Cortex of kidney (tissue), 1 donor: ENCODE measurements at places on chromosomes 3 and 15.

DNA sequence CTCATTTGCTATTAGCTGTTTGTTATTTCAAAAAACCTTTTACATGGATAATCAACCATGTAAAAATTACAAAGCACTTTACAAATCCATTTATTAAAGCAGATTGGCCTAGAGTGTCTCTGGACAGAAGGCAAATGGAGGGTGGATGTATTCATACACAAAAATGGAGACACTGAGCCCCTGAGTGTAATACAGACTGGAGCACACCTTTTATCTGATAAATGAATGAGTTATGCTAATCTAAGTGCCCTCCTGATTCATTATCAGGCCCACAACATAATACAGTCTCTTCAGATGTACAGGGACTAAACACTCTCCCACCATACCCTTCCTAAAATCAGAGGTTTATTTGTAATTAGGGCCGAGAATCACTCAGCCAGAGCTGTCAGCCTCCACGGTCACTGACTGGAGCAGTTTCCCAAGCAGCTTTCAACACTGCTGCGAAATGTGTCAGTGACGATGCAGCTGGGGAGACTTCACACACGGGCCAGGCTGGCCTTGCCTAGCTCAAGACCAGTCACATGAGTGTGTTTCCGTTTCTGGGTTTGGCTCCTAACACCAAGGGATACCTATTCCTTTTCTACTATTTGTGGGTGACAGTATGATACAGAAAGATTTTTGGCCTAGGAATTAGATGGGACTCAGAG, 271.8 kb downstream of the ZIC1 start:
- DNase-seq = no peak

- no peak for DNase-seq
These were observed 36.8 kb downstream of the TLE3 start for GRCh38 chr15:70060993-70061305.

GRCh38 chr3:48404440-48405342, 25.2 kb downstream of the PLXNB1 start:
- no peak for DNase-seq

DNA sequence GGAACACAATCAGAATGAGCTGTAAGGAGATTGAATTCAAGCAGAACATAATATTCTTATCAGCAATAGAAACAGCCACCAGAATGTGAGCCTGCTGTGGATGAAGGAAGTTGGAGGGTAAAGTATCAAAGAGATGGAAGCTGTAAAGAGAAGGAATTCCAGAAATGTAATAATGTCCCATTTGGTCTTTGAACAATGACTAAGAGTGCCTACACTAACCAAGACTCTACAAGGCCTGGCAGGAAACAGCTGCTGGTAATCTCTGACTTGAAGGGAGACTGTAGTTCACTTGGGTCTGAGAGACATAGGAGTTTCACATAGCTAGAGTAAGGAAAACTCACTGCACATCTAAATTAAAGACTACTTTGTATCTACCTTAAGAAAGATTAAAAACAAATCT, 1176.0 kb upstream of the ALCAM start:
- no peak for DNase-seq

GRCh38 chr3:124364317-124365020, 365.8 kb upstream of the UMPS start:
- no peak for DNase-seq

DNA sequence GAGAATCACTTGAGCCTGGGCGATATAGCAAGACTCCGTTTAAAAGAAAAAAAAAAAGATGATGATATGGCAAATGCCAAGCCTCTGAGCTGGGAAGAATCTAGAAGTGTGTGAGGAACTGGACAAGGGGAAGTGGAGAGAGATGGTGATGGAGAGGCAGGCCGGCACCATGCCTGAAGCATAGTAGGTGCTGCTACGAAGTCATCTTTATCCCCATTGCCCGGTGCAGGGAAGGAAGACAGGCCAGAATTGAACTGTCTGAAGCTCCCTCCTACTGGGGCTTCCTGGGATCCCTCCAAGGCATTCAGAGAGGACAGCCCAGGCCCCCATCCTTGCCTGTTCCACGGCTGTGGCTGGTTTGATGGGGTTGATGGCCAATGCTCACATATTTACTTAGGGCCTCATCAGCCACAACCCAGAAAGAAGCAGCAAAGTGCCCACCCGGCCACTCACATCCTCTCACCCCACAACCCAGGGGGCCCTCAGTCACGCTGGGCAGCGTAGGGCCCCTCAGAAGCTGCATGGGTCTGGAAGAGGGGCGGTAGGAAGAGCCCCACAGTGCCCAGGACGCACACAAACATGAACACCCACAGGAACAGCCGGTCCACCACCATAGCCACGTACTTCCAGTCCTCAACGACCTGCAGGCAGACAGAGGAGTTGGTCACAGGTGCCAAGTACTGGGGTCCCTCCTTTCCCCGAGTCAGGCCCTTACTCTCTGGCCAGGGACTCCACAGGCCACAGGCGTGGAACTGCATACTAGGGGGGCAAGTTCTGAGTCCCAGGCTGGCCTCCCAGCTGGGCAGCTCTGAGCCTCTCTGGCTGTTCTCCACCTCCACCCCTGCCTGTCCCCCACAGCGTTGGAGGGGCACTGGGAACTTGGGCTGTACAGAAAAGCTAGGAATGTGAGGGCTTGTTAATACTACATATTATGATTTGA, 4.1 kb upstream of the CHRNA3 start:
- no peak for DNase-seq

DNA sequence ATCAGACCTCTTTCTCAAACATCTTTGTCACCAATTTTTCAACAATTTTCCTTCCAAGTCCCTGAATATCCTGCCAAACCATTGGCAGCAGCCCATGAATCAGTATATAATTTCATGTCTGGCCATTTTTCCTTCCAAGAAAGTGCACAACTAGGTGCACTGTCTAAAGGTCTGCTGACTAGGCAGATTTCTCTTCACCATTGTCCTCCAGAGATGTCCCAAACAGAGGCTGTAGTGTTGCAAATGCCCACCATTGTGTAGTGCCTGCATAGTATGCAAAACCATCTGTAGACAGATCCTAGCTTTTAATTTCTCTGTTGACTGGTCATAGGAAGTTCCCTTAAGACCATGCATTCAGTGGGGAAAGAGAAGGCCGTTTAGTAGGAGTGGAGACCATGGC, 25.0 kb upstream of the GOLGA6L2 start:
- DNase-seq = no peak

- DNase-seq = no peak
These were observed 144.1 kb upstream of the PEX5L start for GRCh38 chr3:180180795-180181194.

DNA sequence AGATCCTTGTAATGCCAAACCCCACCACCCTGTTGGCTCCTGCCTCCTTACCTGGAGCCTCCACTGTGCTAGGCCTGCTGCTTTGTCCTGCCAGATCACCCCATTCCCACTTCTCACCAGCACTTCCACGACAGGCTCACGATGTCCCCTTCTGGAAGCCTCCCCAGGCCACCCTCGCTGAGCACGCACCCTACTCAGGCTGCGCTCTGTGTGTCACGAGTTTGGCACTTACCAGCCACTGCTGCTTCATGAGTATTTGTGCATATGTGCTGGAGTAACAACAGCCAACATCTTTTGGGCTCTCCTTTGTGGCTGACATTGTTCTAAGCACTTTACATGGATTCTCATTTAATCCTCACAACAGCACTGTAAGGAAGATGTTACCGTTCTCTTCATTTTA, 58.1 kb downstream of the PDIA5 start:
- no peak for DNase-seq

DNA sequence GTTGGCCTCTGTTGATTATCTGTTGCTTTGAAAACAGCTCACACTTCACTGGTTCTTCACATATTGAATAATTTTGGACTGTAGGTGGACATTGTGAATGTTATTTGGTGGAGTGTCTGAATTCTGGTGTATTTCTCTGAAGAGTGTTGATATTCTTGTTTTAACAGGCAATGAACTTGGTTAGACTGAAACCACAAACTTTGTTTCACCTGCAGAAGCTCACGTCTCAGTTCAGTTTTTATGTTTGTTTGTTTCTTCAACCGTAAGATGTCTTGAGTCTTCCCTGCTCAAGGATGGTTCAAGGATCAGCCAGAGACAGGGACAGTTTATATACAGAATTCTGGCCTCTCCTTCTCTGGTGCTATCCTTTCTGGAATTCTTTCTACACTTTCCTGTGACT, 43.6 kb downstream of the C3orf20 start:
- DNase-seq = no peak

DNA sequence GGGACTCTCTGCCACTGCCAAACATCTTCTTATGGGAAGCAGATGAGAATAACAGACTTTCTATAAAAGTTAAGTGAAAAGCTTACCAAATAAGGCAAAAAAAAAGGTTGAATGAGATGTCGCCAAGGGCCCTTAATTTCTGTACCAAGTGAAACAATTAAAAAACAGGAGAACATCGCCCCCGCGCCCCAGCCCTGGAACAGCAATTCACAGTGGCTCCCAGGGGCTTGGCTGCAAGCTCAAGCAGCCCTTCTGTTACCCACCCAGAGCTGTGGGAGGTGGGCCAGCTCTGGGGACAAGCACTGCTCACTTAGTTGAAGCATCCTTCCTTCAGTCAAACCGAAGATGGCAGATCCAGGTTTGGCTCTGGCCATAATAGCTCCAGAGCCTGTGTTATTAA, 208.0 kb downstream of the ERC2 start:
- no peak for DNase-seq

GRCh38 chr3:108219336-108219735, 2.9 kb downstream of the IFT57 start:
- DNase-seq = no peak

DNA sequence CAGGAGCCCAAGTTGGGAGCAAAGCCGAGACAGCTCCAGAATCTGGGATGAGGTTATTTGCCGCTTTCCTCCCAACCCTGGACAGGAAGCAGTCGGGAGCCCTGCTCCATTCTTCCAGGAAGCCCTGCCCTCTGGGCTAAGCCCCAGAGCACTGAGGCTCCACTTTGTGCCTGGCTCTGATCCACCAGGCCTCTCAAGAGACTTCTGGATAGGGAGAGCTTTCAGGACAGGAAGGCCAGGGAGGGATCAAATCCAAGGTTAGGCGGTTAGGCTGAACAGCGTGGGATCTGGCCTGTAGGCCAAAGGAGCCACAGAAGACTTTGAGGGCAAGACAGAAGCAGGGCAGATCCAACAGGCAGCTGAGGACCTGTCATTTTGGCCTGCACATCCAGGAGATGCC, 835 bp downstream of the STOML1 start:
- DNase-seq = no peak

- no peak for DNase-seq
These were observed 272.4 kb upstream of the TPM1 start for GRCh38 chr15:62770111-62770660.

DNA sequence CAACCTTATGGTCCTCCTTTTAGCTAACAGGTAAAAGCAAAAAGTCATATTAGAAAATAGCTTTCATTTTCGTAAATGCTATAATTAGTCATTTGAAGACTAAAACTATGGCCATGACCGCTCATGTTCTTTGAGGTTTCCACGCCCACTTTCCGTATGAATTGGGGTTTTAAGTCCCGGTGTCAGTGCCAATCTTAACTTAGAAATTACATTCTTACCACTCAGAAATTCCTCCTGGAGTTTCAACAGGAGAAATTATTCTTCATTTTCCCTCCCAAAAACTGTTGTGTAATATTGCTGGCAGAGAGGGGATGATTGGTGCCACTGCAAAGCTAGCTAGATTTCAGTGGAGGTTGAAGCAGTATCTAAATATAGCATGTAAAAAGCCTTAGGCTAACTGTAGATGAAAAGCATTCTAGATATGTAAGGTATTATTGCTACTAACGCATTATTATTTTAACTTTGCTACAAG, 71.0 kb upstream of the MDFIC2 start:
- no peak for DNase-seq

DNA sequence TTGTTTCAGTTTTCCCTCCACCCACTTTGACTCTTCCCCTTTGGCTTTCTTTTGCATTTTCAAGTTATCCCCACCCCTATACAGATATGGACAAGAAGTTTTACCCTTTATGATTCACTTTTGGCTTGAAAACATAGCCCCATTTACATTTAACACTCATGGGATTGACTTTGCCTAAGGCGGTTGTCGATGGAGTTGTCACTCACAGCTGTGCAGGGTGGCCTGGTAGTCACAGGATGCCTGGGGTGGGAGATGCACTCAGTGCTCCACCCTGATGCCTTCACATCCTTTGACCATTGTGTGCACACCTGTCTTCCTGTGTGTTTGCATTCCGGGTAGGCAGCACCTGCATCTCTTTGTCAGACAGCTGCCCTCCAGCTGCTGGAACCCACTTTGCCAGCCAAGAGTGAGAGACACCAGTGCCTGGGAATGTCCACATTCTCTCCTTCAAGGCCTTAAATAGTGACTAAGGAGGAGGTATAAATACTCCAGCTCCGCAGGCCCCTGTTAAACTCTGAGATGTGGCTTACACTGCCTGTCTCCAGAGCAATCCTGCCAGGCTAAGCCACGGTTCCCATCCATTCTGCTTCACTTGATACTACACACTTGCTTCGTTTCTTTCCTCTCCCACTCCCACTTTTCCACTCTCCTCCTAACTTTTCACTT, 191.5 kb upstream of the SLC24A5 start:
- no peak for DNase-seq

- DNase-seq = no peak
These were observed 132.6 kb upstream of the LRRN1 start for GRCh38 chr3:3666664-3667063.

DNA sequence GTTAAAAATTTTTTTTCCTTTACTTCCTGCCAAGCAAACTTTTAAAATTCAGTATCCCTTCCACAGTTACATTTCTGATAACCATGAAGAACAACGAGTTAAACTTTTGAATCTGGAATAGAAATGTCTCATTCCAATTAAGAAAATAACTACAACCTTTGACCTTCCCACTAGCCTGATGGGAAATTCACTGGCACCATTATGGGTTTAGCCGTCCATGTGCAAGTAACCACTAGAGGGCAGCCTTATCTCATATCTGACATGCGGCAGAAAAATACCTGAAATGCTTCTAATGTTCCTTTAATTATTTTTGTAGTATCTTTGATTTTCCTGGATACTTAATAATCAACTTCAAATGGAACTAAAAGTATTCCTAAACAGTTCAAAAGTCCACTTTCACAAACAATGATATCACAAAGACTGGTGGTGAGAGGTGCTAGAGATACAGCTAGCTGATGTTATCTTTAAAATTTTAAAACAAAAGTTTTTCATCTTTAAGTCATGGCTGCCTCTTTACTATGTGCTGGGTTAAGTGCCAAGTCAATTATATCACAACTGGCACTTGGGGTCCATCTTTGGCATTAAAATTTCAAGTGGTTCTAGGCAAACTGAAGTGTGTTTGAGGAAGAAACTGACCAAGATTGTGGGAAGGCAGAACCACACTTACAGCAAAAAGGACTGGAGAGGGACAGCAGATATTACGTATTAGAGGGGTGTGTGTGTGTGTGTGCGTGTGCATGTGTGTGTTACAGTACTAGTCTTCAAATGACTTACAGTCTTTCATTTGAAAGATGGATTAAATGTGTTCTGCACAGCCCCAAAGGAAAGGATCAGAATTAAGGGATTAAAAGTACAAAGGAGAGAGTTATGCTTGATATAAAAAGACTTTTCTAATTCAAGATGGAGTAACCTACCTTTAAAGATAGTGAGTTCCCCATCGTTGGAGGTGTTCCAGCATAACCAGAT, 107.1 kb upstream of the ICE2 start:
- no peak for DNase-seq

GRCh38 chr3:174873832-174874657, 14.9 kb downstream of the NAALADL2 start:
- DNase-seq = no peak
